ENCODE measurements at places on chromosomes 11 and 22.

DNA sequence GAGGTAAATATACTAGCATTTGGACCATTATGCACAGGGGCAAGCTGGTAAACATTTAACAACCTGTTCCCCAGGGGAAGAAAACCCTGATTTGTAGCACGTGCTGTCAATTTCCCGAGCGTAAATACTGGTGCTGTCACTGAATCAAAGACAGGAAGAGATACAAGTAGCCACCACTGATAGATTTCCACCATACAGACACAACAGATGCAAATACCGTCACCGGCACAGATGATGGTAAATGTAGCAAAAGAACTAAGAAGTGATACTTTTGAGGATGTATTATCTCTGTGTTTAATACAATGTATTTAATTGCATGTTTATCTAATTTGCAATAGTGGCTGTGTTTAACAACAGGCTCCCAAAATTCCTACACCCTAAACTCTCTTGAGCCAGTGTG is 39.6 kb downstream of the SHISAL1 start:
- no peak for DNase-seq

DNA sequence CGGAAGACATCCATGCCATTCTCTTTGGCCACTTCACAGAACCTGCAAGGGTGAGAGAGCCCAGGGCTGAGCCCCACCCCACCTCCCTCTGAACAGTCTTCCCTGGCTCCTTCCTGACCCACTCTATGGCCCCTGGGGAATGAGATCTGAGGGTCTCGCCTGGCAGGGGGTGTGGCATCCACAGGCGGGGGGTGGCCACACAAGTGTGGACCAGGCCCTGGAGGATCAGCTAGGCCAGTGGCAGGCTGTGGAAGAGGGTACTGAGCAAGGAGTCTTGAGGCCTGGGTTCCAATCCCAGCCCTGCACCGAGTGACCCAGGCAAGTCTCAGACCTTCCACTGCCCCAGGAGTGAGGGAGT is 5.6 kb upstream of the LRFN4 start:
- DNase-seq = no peak

- DNase-seq = peak; percentile 69
Measured at GRCh38 chr22:42343531-42344081, 73.2 kb upstream of the TCF20 start.

- no peak for DNase-seq
Measured at GRCh38 chr11:96095884-96096303, 172.0 kb upstream of the MTMR2 start.
